ENCODE measurements at places on chromosomes 3 and 15.
A peak's percentile ranks its signal among the peaks of the same experiment; 100 is the strongest.

DNA sequence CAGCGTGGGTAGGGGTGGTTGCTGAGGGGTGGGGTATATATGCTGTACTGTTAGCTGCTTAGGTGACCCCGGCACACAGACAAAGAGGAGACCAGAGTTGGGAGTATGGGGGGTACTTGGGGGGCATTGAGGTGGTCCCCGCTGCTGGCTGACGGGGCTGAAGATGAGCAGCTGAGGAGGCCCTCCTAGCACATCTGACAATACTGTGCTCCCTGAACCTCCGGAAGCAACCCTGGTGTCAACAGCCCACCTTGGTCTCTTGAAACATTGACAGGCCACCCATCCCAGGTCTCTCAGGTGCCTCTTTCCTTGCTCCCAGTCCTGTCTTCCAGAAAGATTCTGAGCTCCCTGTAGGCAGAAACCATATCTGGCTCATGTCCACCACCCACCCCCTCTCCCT lies 19.2 kb upstream of the SEMA3F start:
- no peak for DNase-seq

DNA sequence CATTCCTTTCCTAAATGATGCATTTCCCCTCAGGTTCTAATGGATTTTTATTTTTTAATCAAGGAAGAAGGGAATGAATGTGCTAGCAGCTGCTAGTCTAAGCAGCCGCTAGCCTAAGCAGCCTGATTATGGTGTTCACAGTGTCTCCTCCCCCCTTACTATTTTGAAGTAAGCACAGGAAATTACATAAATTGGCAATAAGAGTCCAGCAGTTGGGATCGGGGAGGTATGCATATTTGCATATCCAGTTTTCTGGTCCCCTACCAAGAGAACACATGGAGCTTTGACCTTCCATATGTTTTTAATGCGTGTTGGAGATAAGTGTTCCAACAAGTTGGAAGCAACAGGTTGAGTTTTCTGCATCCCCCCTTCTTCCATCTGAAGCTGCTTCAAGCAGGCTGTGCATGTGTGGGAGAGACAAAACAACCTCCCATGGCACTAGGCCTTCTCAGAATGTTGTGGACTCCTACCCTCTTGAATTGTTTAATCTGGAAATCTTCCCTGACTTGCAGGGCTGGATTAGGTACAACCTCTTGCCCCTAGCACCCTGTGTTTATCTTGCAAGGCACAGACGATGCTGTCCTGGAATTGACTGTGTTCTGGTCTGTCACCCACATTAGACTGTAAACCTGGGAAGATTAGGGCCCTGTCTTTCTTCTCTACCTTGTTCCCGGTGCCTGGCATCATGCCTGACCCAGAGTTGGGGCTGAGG lies 124.8 kb upstream of the LRIG1 start:
- no peak for DNase-seq

- DNase-seq, result no peak
These were observed 69.5 kb upstream of the MBNL1 start for GRCh38 chr3:152199102-152199840.

- DNase-seq, result no peak
These were observed 10.0 kb downstream of the FAM107A start for GRCh38 chr3:58567251-58567515.

- DNase-seq, result no peak
These were observed 324.4 kb upstream of the CFAP20DC start for GRCh38 chr3:59374091-59374817.

DNA sequence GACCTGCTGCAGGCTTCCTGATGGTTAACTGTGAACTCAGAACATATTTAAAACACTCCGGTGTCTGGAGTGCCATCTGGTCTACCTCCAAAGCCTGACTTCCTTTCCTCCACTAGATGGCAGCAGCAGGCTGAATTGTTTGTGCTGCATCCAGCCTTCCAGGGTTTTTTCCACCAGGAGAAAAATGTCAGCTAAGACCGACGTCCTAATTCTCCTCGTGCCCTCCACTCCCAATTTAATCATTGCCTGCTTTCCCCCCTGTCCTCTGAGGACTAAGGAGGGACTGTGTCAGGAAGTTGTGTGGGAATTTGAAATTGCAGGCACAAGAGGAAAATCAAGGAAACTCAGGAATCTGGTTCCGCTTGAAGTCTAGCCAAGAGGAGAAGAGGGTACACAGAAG lies 165.2 kb upstream of the UMPS start:
- peak; percentile 79 for DNase-seq

DNA sequence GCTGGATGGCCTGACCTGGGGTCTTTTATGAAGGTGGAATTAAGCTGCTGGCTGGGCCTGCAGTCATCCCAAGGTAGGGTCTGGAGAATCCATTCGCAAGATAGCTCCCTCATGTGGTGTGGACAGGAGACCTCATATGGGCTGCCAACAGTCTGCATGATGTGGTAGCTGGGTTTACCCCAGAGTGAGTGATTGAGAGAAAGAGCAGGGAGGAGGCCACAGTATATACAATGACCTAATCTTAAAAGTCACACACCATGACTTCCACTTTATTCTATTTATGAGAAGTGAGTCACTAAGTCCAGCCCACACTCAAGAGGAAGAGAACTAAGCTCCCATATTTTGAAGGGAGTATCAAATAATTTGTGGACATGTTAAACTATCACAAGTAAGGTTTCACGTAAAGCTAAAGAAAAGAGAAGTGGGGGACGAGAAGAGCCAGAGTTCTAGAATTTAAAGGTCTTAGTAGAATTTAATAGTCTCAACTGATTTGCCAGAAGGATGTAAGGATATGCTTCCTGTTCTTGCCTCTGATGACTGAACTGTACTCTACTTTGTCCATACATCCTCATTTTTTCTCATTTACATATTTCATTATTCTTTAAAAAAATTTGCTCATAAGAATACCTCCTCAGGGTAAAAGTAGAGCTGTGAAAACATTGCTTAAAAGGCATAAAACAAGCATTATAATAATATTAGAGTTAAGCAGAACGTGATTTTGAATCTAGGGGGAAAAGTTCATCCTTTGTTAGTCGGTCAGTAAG lies 184.4 kb downstream of the PEX5L start:
- DNase-seq, result peak; percentile 47

DNA sequence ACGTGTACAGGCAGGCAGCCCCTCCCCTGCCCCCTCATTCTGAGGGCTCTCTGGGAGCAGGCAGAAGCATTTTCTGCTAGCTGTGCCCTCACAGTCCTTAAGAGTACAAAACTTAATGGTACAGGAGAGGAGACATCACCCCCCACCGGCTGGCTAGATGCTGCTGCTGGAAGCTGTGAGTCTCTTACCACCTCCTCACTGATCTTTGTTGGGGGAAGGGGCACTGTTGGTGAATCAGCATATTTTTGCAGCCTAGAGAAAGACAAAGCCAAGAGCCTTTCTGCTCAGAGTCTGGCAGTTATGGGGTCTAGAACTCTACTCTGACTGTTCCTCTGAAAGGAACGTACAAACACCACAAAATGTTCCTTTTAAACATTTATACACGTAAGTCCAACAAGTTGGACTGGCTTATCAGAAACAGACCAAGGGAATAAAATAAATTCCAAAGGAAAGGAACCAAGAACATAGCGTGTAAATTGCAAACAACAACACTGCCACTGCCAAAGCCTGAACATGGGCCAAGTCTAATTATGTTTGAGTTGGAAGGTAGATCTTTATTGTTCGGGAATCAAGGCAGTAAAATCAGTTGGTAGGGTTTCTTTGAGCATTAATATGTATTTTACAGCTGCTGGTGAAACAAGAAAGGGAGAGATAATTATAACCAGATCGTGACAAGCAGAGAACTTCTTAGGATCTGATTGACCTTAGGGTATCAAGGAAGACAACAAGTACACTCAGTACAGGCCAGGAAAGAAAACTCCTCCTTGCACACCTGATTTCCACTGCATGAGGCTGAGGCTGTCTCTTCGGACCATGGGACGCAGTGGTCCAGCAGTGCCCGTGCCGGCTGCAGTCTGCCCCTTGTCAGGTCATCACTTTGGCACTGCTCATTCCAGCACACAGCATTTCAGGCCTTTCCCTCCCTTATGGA lies 27.4 kb downstream of the CLK3 start:
- peak; percentile 88 for DNase-seq

DNA sequence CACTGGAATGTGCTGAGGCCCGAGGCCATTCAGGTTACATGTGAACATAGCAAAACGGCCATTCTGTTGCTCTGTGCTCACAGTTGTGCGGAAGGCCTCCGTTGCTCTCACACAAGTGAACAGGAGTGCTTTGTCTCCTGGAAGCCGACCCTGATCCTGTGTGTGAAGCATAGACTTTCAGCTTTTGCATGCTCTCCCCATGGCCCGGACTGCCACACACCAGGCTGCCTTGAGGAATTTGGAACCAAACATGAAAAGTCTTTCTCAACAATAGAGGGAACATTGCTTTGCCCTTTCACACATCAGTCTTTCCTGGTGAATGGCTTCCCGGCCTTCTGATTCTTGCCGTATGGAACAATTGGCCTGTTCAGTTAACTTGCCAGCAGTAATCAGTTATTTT lies 154.8 kb upstream of the LRIG1 start:
- no peak for DNase-seq

GRCh38 chr3:50100956-50101845 lies 12.5 kb downstream of the RBM5 start:
- no peak for DNase-seq

GRCh38 chr3:36911990-36912804 lies 32.7 kb downstream of the TRANK1 start:
- peak; percentile 70 for DNase-seq

GRCh38 chr15:71588746-71589145 lies 221.6 kb upstream of the NR2E3 start:
- DNase-seq, result no peak

DNA sequence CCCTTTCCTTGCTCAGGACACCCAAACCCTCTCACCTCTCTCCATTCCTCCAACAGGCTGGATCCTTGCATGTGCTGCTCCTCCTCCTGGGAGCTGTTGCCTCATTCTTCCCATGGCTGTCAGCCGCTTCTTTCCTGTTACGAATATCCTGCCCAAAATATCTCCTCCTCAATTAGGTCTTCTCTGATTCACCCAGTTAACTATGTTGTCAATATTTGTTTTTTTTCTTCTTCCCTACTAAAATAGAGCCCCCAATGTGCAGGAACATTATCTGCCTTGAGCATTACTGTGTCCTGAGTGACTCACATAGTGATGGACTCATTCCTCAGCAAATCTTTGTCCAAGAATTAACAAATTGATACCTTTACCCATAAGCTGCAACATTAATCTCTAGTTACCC lies 357.2 kb downstream of the CLSTN2 start:
- no peak for DNase-seq

GRCh38 chr3:70737666-70738290 lies 425.3 kb upstream of the MDFIC2 start:
- peak; percentile 84 for DNase-seq

DNA sequence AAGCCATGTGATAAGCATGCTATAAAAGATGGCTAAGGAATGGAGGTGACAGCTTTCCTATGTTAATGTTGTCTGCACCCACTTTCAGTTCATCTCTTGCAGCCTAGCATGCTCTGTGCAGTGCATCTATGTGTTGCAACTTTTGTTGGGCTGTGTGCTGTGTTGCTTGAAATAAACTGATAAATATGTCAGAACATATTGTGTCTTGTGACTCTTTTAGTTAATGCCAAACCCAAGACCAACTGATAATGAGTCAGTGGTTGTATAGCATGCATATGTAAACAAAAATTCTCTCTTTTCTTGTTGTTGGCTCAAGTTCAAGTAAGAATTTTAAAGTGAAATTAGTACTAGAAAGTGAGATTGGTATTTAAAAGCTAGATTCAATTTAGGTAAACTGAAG lies 37.0 kb upstream of the SCN10A start:
- no peak for DNase-seq

DNA sequence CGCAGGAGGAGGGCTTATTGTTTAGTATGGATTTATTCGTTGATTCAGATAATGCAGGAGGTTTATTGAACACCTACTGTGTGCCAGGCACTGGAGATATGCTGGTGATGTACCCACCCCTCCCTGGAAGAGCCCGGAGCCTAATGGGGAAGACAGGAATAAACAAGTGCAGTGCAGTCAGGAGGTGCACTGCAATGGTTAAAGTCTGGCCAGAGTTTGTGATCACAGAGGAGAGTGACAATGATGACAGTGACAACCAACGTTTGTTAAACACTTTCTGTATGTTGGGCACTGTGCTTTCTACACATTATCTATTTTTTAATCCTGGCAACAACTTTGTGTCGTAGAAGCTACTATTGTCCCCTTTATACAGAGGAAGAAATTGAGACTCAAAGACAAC lies 70.4 kb downstream of the THSD4 start:
- DNase-seq, result no peak

- DNase-seq, result no peak
These were observed 59.9 kb downstream of the OXSM start for GRCh38 chr3:25849641-25850385.

- no peak for DNase-seq
These were observed 484.4 kb upstream of the TPRG1 start for GRCh38 chr3:188687389-188687788.

DNA sequence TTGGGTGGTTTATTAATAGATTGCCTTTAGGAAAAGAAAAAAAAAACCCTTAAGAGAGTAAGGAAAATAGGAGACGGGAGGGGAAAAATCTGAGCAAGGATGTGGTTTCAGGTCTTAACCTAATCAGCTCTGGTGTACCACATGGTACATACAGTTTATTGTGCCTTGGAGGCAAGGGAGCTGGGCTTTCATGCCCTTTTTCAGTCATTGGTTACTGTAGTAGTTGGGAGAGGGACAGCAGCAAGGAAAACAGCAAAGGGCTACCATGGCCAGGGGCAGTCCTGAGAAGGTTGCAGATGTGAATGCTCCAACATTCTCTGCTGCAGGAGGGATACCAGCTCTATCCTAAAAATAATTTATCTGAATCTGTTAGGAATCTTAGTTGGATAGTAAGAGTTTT lies 5.9 kb downstream of the CMC1 start:
- no peak for DNase-seq

DNA sequence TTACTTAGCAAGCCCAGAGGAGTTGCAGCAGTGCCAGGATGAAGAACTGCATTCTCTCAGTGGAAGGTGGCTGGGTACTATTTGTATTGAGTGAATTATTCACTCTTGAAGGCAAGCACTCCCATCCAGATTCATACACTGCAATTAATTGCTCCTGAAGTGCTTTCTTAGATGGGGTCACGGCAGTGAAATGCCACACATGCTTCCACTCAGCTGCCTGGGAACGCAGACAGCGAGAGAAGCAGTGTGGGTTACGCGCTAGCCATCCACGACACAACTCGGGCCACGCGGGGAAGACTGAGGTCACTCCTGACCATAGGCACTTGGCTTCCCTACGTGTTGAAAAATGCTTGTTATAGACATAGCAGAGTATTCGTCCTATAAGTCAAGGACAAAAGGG lies 30.8 kb upstream of the LMCD1 start:
- DNase-seq, result no peak

- no peak for DNase-seq
These were observed 130.3 kb downstream of the GHSR start for GRCh38 chr3:172317984-172318383.

GRCh38 chr15:64523240-64523639 lies 62.9 kb downstream of the ZNF609 start:
- no peak for DNase-seq
